ENCODE measurements at places on chromosomes 13 and 19.

- DNase-seq: no peak
Measured at GRCh38 chr13:113890774-113891480, 27.1 kb upstream of the GAS6 start.

DNA sequence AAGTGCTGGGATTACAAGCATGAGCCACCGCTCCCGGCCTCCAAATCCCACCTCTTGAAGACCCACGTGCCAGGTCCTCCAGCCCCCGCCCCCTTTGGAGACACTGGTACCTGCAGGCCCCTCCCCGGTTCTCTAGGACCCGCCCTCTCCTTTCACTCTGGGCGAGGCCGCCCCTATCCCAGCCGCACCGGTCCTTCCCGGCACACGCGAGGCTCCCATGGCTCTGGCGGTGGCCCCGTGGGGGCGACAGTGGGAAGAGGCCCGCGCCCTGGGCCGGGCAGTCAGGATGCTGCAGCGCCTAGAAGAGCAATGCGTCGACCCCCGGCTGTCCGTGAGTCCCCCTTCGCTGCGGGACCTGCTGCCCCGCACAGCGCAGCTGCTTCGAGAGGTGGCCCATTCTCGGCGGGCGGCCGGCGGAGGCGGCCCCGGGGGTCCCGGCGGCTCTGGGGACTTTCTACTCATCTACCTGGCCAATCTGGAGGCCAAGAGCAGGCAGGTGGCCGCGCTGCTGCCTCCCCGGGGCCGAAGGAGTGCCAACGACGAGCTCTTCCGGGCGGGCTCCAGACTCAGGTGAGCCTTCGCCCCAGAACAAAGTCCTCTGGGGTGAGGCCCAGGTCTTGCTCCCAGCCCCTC is at the start of gene CBLC:
Gene CBLC (plus strand): TSS at position 176 of the 633 bp plus-strand sequence. CDS start 42 bp downstream, at position 218.
- no peak for DNase-seq

GRCh38 chr13:40439928-40440327 is 226.5 kb downstream of the FOXO1 start:
- no peak for DNase-seq

- no peak for DNase-seq
Measured at GRCh38 chr13:51955281-51955771, 55.9 kb downstream of the ATP7B start.

GRCh38 chr19:8212212-8212611 is 3.0 kb downstream of the CERS4 start:
- DNase-seq: no peak

GRCh38 chr19:845707-846521 is 5.1 kb downstream of the PRTN3 start:
- DNase-seq: no peak

- no peak for DNase-seq
Measured at GRCh38 chr19:48346191-48346590, 17.5 kb downstream of the TMEM143 start.

GRCh38 chr19:48959341-48960239 is 4.9 kb downstream of the BAX start:
- no peak for DNase-seq

GRCh38 chr13:87889254-87889653 is 218.1 kb downstream of the SLITRK5 start:
- no peak for DNase-seq

GRCh38 chr13:108929532-108930206 is 300.3 kb downstream of the MYO16 start:
- DNase-seq: no peak

GRCh38 chr13:112669881-112670499 is 19.8 kb upstream of the ATP11A start:
- no peak for DNase-seq

- DNase-seq: no peak
Measured at GRCh38 chr13:31048521-31048920, 113.2 kb downstream of the HSPH1 start.

- no peak for DNase-seq
Measured at GRCh38 chr13:71866335-71867130, 471 bp downstream of the DACH1 start.

DNA sequence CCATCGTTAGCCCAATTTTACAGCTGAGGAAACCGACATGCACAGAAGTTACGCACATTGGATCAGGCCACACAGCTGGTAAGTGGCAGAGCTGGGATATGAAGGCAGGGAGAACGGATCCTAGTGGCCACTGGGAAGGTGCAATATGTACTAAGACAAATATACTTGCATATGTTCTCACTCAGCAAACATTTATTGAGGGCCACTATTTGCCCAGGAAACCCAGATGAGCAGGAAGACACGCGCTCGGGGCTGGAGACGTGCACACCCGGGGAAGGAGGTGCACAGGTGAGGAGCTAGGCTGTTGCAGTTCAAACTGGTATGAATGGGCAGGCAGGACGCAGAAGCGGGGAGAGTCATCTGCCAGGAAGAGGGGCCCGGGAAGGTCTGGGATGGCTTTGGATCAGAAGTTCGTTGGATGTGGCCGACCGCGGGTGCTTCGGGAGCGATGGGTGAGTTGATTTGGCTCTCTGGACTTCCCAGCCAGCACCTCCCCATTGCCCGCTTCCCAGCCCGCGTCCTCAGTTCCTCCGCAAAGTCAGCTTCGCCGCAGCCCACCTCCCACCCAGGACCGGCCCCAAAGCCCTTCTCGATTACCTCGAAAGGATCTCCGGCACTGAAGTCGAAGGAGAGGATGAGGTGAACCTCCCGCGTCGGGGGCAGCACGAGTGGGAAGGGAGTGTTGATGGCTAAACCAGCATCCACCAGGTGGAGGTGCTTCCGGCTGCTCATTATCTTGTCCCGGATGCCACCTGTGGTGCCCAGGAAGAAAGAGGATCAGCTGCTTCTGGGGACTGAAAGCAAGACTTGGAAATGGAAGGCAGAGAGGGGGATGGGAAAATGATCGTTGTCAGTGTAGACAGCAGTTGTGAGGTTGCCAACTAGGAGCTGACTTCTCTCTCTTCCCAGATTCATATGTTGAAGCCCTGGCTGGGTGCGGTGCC is 17.8 kb upstream of the CABP5 start:
- DNase-seq: no peak

GRCh38 chr13:104831831-104832230 is 1703.6 kb downstream of the EFNB2 start:
- no peak for DNase-seq

DNA sequence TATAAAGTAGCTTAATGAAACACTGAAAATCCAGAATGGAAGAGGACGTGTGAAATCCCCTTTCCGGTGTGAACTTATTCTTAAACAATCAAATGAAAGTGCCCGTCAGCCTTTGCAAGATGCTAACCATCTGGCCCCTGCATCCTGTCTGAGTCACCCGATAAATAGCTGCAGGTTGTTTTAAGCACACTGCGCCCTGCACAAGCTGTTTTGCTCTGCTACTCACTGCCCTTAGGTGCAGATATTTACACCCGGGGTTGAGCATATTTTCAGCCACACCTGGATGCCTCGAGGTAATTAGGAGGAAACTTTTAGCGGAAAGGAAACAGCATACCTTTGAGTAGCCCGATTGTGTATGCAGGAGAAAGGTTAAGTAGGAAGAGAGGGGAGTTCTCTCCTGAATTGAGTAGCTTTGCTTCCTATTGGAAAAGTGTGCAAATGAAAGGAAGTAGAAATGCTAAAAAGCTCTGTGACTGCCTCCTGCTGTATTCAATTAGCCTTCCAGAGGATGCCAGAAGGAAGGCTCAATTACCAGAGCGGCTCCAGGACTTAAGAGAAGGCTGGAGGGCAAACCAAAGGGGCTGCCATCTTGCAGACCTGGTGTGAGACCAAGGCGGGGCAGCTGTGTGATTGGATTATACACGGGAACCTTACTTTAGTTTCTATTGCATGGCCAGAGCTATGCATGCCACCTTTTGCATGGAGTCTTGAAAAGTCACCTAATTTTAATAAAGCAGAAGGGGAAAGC is 42.5 kb downstream of the IRS2 start:
- DNase-seq: no peak

- DNase-seq: no peak
Measured at GRCh38 chr13:80121038-80121437, 219.9 kb downstream of the SPRY2 start.

DNA sequence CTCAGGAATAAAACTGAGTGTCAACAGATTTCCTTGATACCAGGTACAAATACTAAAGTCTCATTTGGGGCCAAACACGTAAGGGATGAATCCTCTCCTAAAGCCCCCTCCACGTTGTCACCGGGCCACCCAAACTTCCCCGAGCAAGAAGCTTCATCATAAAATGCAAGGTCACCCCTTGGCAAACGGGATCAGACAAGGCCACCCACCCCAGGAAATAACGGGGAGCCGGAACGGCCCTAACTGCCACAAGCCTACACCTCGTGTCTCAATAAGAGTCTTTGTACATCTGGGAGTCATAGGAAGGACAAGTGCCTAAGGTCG is 717 bp downstream of the EEF2 start:
- no peak for DNase-seq

- DNase-seq: no peak
Measured at GRCh38 chr13:83515268-83516015, 366.8 kb downstream of the SLITRK1 start.

- DNase-seq: no peak
Measured at GRCh38 chr13:49213539-49213938, 6.6 kb upstream of the MLNR start.

DNA sequence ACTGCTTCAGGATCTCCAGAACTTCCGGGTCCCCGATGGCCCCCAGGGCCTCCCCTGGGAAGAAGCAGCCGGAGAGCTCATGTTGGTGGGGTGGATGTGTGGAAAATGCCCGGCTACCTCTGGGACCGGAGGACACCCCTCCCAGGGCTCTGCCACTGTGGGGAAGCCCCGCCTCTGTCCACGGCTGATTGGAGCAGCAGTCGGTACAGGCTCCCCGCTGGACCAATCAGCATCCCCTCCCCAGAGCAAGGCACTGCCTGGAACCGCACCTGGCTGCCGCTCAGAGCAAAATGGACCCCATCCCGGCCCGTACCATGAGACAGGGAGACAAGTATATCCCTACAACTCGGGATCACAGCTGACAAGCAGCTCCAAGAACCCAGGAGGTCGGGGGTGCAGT is 6.4 kb downstream of the DOHH start:
- DNase-seq: no peak

DNA sequence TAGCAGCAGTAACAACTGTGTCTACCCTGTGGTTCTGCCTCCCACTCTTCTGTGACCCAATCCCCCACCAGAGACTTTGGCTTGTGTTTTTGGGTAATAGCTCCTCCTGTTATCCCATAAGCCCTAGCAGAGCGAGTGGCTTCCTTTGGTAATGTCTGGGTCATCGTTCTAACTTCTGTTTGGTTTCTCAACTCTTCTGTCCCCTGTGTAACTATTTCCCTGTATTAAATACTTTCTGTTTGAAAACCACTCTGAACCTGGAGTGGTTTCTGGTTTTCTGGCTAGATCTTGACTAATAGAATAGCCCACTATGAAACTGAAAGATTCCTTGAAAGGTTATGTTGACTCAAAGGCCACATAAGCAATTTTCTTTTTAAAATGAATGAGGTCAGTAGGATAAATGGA is 350.0 kb downstream of the DCT start:
- no peak for DNase-seq

DNA sequence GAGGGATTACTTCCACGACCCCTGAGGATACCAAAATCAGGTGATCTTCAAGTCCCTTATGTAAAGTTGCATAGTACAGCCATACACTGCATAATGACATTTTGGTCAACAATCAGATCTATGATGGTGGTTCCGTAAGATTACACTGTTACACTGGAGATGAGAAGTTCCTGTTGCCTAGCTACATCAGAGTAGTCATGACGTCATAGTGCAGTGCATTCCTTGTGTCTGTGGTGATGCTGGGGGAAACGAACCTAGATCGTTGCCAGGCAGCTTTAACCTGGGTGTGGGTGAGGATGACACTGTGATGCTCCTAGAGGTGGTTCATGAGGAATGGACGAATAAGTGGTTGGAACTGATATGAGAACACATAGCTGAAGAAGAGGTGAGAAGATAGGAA is 9.1 kb downstream of the ZNF610 start:
- no peak for DNase-seq

DNA sequence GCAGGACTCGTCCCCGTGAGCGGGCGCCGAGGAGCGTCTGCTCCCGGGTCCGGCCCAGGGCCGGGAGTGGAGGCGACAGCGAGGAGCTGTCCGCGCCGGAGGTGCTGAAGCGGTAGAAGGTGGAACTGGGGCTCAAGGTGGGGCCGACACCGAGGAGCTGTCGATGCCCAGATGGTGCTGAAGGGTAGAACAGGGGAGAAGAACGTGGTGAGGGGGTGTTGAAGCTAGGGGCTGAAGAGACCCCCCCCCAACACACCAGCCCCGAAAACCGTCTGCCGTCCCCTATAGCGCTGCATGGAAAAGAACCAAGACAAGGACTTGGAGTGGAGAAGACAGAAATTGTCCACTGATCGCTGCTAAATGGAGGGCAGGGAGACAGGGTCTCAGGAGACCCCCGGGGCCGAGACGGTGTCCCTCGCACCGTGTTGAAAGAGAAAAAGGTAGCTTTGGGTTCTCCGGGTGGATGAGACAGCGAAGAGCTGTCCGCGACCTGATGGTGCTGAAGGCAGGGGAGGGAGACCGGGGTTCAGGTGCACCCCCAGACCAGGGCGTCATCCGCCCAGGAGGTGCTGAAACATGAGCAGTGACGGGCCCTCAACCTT is 7.1 kb upstream of the PDE4C start:
- DNase-seq: peak; percentile 50

DNA sequence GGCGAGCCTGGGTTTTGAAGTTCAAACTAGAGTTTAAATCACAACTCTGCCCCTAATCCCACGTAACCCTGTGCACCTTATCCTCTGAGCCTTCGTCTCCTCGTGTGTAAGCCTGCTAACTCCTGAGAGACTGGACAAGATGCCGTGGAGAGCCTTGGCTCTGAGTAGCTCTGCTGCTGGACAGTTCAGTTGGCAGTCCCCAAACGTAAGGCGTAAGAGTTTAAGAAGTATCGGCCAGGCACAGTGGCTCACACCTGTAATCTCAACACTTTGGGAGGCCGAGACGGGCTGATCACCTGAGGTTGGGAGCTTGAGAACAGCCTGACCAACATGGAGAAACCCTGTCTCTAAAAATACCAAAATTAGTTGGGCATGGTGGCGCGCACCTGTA is 4.7 kb upstream of the CD79A start:
- DNase-seq: no peak

- DNase-seq: no peak
Measured at GRCh38 chr13:76965759-76966421, 17.6 kb downstream of the ACOD1 start.

DNA sequence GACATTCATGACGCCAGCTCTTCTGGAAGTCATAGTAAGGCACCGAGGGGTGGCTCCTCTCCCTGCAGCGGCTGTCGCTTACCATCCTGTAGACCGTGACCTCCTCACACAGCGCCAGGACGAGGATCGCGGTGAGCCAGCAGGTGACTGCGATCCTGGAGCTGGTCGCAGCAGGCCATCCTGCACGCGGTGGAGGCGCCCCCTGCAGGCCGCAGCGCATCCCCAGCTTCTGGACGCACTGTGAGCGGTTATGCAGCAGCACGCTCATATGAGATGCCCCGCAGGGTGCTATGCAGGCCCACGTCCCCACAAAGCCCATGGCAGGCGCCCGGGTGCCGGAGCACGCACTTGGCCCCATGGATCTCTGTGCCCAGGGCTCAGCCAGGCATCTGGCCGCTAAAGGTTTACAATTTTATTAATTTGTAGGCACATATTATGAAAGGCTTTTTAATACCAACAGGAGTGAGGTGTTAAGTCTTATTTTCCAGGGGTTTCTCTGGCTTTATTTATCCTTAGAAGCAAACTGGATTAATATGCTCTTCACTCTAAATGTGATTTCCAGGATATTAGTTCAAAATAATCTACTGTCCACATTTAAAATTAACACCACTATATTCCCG is 35.6 kb upstream of the PSPC1 start:
- peak; percentile 5 for DNase-seq

- DNase-seq: no peak
Measured at GRCh38 chr13:108525827-108526226, 103.6 kb upstream of the MYO16 start.
